ENCODE measurements at places on chromosomes 3 and 15.

DNA sequence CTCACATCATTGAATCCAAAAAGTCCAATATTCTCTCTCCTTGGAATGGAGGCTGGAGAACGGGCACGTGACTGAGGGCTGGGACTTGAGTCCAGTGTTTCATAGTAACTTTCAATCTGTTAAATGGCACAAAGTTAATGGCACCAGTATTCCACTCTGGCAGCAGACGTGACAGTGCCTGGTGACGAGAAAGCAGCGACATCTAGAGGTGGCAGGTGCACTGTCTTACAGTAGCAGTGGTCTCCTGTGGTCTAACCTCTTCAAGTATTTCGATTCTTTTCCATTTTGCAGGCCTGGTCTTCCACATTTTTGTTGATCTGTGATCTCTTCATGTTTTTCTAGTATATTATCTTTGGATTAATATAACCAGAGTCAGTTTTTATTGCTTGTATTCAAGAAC, 107.1 kb downstream of the OXSM start:
- DNase-seq = no peak

- no peak for DNase-seq
Observed at GRCh38 chr15:43943511-43943910, 116.7 kb downstream of the WDR76 start.

DNA sequence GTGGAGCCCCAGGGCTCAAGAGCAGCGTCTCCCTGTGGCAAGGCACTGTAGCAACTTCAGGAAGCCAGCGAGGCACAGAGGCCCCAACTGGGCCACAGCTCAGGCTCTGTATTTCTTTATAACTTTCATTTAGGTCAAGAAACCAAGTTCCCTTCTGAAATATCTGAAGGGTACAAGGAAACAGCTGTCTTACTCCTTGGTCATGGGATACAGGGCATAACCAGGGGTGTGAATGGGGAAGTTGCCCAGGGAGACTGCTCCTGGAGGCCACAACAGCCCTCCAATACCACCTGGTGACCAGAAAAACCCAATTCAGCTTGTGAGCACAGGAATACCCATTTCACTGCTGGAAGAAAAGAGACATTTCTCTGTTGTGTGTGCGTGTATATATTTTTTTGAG, 13.3 kb upstream of the SPTBN5 start:
- no peak for DNase-seq

DNA sequence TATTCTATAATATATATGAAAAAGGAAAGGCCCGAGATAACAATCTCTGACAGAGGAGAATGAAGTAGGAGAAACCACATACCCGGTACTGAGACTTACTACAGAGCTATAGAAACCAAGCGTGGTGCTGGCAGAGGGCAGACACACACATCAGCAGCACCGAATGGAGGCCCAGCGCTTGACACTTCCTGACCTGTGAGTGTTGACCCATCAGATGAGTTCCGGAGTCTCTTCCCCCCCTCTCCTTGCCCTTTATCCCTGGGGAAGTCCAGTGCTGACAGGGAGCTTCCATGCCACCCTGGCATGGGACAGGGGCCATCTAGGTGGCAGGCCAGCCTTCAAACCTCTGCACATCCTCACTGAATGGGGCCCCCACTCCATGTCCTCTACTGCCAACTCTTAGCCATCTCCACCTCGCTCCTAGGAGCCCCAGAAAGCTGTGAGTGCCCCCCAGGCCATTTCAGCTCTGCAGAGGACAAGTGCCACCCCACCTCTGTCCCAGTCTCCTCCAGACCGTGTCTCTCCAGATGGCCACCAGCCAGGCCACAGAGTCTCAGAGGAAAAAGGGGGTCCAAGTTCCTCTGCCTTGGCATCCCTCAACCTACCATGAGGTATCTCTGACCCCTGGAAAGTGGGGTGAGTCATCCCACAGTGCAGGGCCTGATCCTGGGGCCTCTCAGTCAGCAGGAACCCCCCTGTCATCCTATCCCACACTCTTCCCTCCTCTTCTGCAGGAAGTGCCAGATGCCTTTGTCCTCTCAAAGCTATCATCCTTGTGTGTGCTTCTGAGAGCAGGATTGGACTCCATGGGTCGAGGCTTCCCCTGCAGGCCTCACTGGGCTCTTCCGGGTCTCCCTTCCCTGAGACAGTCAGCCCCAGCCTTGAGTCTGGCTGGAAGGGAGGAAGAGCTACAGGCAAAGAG, 116.5 kb upstream of the ALDH1A3 start:
- no peak for DNase-seq

- DNase-seq = no peak
Observed at GRCh38 chr3:119221779-119222320, 18.8 kb downstream of the B4GALT4 start.

DNA sequence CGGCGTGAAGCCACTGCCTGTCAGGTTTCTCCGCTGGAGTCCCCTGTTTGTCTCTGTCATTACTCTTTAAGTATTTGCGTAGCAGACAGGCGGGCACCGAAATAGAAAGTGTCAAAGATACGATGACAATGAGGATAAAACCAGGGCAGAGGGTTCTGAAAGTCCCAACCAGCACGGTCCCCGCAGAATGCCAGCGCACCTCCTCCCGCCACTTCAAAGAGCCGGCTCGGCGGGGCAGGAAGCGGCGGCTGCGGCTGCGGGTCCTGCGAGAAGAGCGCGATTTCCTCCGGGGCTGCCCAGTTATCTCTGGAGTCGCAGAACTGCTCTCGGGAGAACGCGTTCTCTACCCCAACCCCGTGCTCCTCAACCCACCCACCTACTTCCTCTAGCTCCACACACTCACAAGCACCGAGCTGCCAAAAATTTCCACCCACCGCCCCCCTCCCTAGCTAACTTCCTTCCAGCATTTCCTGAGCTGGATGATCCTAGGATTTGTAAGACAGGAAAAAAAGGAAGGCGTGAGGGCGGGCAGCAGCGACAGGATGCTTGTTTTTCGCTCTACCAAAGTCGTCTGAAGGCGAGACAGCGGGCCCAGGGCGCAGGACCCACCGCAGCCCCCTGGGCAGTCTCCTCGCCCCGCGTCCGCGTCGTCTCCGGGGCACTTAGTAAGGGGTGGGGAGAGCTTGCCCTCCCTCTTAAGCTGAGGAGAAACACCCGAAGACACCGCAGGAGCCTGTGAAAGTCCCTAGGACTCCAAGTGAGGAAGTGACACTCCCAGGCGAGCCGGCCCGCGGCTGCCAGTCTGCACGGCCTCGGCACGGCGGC, at the start of gene ARHGAP31:
ARHGAP31 (plus strand) TSS at position 513 of the 825 bp plus-strand sequence. CDS start 522 bp downstream, outside the sequence.
- DNase-seq = no peak

DNA sequence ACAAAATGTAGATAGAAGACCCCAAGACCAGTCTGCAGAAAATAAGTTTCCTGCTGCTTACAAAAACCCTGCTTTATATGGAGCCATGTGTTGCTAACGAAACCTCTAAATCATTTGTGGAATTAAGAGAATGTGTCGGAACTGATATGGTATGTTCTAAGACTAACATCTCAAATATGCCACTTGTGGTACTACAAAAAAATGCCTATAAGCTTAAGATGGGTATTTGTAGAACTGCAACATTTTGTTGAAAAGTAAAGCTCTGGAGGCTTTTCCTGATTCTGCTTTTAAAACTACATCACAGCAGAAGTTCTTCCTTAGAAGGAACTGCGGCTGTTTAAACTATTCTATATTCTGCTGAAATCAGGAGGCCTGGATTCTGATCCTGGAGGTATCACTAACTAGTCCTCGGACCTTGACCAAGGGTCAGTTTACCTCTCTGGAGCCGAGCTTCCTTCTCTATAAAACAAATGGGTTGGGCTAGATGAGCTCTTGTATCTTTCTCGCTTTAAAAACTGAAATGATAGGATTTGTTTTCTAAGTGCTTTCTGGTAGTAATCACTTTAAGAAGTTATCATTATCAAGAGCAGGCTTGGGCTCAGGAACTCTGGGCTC, 74.9 kb downstream of the RAD18 start:
- no peak for DNase-seq
